ENCODE measurements at places on chromosomes 3 and 15. TPM values are rescaled to one million over a fixed set of nuclear protein-coding genes. Genes with fewer than 3 reads are reported as not detected.

Gene UBE3A
- 51.4 TPM for total RNA-seq

Gene NEDD4
- total RNA-seq: 40.2 TPM

Gene GOLGA8H
- total RNA-seq: 0.10 TPM

Gene CSPG4
- 6.0 TPM for total RNA-seq

Gene CLK3
- 51.9 TPM for total RNA-seq

Gene LNP1
- 1.0 TPM for total RNA-seq

Gene ZNF280D
- 11.6 TPM for total RNA-seq

Gene TLR9
- not detected for total RNA-seq

Gene DPPA2
- total RNA-seq: not detected

Gene SPATA16
- total RNA-seq: not detected

GRCh38 chr3:70120357-70120966, 120.9 kb downstream of the SAMMSON start:
- peak; percentile 3 for DNase-seq

- no peak for DNase-seq
Measured at GRCh38 chr3:147215660-147216059, 190.7 kb downstream of the ZIC4 start.

GRCh38 chr3:59555593-59556315, 505.9 kb upstream of the CFAP20DC start:
- DNase-seq: peak; percentile 73

DNA sequence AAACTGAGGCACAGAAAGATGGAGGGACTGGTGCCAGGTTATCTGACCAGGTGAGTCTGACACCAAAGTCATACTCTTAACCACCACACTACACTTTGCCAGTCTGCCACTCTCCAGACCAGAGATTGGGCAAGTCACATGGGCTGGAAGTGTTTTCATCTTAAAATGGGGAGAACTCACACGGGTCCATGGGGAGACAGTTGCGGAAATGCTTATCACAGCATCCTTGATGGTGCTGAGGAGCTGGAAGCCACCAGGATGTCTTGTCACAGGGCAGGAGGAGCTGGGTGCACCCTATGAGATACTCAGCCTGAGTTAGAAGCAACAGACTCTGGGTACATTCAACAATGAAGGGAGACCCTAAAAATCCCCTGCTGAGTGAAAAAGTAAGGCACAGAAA, 4.8 kb downstream of the GALNT15 start:
- DNase-seq: no peak

GRCh38 chr3:195853036-195853435, 41.3 kb upstream of the MUC4 start:
- DNase-seq: no peak

DNA sequence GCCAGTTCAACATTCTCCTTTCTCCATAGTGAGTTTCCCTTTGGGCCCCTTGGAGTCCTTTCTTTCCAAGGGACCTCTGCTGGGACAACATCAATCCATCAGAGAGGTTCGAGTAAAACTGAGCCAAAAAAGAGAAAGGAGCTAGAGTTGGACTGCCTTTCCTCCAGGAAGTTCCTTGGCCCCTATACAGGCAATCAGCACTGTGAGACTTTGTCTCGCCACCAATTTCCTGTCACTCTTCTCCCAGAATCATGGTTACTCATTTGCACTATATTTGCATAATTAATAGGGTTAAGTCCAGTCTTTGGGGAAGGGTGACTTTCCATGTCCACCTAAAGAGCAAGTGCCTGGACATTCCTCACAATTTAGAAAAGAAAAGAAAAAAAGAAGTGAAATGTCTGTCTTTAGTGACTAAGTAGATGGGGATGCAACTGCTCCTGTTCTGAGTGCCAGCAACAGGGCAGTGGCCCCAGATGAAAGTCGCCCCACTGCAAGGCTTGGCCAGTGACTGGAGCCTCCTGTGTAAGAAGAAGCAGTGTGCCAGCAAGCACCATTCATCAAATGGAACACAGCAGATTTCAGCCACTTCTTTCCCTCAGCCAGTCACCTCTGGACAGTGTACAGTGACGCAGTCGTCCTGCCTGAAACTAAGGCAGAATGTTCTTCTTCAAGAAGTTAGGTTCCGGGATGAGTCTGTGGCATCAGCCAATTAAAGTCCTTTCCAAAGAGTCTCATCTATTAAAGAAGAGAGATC, 91.6 kb downstream of the FSIP1 start:
- no peak for DNase-seq

- DNase-seq: no peak
Measured at GRCh38 chr15:99365242-99365641, 114.0 kb downstream of the LRRC28 start.

GRCh38 chr3:124532071-124532470, 198.2 kb upstream of the UMPS start:
- DNase-seq: peak; percentile 34

GRCh38 chr3:108292905-108293328, 3.4 kb upstream of the HHLA2 start:
- no peak for DNase-seq

DNA sequence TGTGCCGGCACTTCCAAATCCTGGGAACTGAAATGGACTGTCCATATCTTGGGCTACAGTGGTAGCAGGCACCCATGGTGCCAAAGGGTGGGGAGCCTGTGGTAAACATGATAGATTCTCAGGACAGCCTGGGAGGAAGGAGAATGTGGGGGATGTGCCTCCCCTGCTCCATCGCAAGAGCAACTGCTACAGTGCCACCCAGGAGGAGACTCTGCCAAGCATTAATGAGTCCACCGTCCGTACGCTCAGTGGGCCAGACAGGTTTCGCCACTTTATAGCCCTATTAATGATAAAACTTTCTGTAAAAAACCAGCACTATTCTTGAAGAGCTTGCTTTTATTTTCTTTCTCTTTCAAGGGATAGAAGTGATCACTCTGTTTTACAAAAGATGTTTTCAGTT, 75.2 kb downstream of the FMN1 start:
- DNase-seq: no peak

DNA sequence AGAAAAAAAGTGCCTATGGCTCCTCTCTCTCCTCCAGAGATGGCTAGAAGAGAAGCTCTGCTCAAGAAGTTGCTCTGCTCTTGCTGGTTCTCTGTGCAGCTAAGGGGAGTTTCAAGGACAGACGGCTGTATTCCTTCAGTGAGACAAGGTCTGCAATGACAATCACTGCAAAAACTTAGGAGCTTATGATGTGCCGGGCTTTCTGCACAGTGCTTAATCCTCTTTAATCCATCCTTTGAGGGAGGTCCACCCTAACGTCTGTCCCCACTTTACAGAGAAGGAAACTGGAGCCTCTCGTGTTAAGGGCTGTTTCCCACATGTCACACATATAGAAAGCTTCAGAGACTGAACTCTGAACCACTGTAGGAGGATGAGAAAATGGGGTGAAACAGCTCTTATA, 260.6 kb downstream of the MEX3B start:
- DNase-seq: no peak

DNA sequence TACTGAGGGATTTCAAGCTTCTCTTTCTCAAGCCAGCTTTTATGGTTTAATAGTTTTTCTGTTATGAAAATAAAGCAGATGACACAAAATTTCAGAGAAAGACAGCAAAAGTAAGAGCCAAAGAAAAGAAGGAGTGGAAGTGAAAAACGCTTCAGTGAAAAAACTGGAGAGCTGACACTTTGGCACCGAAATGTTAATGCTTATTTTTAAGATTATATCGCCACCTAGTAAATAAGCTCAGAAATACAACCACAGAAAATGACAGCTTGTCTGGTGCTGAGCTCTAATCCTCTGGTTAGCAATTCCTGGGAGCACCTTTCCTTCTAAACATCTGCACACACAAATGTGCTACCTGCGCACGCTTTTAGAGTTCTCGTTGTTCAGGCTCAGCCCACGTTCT, 101.6 kb downstream of the ZPLD1 start:
- DNase-seq: peak; percentile 30

- DNase-seq: no peak
Measured at GRCh38 chr3:8736436-8736835, 2.8 kb downstream of the CAV3 start.

DNA sequence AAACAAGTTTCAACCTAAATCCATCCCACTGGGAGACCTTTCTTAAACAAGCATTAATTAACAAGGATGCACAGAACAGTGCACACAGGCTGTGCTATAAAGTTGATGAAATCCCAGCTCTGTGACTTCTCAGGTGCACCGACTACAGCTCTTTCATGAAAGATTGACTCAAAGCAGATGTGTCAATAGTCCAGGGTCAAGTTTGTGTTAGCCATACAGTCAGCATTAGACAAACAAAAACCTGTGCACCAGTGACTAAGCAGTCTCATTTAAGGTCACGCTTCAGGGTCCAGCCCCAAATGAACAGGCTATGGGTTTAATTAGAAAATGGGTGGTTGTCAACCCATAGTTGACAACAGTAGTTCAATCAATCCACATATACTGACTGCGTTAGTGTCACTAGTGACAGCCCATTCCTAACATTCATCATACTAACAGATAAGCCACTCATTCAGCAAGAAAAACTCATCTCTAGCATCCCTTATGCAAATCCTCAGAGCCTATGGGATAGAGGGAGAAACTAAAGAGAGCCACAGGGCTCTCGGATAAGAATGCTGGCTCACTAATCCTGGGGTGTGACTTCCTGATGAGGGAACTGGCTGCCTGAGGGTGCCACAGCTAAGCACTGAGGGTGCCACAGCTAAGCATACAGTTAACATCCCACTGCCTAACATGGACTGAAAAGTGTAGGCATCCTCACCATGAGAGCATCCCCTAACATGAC, 84.1 kb downstream of the WNT5A start:
- no peak for DNase-seq

DNA sequence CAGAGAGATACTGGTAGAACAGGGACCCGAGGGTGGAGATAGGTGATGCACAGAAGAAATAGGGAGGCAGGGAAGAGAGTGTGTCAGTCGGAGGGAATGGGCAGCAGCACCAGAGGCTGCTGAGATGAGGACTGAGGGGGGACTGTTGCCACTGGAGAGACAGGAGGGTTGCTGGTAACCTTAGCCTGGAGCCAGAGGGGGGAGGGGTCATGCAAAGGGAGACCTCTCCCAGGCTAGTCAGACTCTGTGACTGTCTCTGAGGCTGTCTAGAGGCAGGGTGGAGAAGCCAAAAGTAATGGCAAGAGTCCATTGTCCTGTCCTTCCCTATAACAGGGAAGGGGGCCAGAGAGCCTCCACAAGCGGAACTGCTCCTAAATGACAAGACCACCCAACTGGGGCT, 2.1 kb upstream of the DLEC1 start:
- DNase-seq: no peak

- DNase-seq: no peak
Measured at GRCh38 chr3:14913071-14913925, 34.1 kb upstream of the NR2C2 start.

DNA sequence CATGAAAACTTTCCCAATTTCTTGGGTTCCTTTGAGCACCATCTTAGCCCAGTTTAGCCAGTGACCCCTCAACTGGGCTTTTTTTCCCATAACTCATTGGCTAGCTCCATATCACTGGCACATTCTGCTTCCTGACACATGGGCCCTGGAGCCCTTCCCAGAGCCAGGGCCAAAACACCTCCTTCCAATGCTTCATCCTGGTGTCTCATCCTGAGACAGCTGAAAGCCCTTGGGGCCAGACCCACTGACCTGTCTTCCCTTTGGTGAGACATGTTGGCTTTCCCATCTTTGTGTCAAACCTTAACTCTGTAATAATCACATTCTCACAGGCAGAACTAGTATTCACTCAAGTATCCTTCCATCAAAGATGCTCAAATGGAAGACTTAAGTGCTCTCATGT, 82.6 kb upstream of the SMAD3 start:
- DNase-seq: no peak

DNA sequence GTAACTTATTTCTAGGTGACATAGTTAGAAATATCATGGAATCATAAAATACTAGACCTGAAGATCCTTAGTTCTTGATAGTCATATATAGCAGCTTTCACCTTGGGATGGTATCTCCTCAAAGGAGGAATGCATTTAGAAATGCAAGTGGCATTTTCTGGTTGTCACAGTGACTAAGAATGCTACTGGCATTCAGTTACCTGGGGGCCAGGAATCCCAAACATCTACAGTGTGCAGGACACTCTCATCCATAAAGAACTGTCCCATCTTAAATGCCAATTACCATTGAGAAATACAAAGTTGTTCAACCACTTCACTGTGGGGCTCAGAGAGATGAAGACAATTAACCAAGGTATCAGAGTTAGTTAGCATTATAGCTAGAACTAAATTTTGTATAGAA, 36.7 kb downstream of the MYH15 start:
- DNase-seq: no peak

DNA sequence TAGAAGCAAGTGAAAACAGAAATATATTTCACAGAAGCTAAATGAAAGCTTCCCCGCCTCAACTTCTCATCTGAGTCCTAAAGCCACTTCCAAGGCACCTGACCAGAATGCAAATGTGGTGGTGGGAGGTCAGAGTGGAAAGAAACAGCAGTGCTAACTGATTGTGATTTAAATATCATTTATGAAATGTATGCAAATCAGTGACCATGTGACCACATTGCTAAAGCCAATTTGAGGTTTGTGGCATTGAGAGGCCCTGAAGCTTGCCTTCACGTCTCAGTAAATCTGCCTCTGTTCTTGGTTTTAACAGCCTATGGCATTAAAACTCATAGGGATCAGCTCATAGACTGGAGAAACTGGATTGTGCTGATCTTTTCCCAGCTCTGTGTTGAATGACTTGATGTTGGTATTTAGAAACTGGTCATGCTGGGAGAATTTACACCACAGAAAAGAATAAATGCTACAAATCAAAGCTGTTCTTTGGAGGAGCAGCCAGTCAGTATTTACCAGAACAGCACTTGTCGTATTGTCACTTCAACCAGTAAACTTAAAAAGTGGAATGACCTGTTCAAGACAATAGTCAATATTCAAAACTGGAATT, 481.4 kb upstream of the ALCAM start:
- no peak for DNase-seq

Measured in foreskin keratinocyte (primary cell).